Renal pelvis (tissue), 12 donors: ENCODE measurements at places on chromosomes 1 and 21. TPM values are rescaled to one million over a fixed set of nuclear protein-coding genes. Genes with fewer than 3 reads are reported as not detected.

DNA sequence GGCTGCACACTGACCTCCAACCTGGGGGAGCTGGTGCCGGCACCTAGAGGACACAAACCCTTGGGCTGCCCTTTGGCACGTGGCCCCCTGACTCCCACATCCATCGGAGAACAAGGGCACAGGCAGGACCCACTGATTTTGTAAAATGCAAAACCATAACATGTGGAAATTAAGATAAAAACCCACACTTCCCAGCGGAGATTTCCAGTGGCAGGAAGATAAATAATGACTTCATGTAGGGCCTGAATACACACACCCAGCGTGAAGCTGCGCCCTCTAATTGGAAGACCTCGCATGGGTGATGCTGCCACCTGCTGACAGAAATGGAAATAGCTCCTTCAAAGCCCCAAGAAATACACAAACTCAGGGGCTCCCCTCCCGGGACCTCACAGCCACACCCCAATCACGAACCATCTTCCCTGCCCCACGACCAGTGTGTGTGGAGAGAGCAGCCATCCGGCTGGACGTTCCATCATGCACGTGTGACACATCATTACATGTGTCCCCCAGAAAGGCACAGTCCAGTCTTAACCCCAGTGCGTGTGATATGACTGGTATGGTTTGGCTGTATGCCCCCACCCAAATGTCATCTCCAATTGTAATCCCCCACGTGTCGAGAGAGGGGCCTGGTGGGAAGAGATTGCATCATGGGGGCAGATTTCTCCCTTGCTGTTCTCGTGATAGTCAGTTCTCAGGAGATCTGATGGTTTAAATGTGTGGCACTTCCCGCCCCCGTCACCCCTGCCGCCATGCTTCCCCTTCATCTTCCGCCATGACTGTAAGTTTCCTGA, 5.7 kb upstream of the TPRG1L start:
- DNase-seq = peak; percentile 78

- no peak for DNase-seq
Observed at GRCh38 chr1:3184666-3185065, 115.7 kb downstream of the PRDM16 start.

GRCh38 chr1:203548892-203549291, 54.9 kb downstream of the OPTC start:
- DNase-seq = no peak

GRCh38 chr1:186873687-186874086, 44.9 kb downstream of the PLA2G4A start:
- no peak for DNase-seq

RGS8 gene
- polyA plus RNA-seq = 0.07 TPM

COL8A2 gene
- polyA plus RNA-seq = 1.9 TPM

TPTE gene
- 0.06 TPM for polyA plus RNA-seq

CR1L gene
- 2.2 TPM for polyA plus RNA-seq

RPS6KC1 gene
- 20.3 TPM for polyA plus RNA-seq

COL16A1 gene
- polyA plus RNA-seq = 56.5 TPM
